ENCODE measurements at places on chromosomes 6 and 20.

DNA sequence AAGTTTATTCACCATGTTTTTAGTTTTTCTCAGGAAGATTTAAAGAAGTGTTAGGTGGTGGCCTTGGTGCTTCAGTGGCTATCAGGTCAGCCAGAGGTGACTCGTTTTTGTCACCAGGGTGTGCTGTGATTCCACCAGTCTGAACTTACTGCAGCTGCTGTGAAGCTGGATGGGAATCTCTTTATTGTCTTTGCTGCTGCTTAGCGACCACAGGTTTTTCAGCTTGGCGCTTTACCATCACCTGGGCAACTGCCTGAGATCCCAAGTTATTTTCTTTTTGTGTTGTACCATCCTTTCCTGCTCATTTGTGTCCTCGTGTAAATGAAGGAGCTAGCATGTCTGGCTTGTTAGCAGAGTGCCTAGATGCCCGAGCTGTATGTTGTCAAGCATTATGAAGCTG lies 146.9 kb downstream of the MACROD2 start:
- no peak for DNase-seq

DNA sequence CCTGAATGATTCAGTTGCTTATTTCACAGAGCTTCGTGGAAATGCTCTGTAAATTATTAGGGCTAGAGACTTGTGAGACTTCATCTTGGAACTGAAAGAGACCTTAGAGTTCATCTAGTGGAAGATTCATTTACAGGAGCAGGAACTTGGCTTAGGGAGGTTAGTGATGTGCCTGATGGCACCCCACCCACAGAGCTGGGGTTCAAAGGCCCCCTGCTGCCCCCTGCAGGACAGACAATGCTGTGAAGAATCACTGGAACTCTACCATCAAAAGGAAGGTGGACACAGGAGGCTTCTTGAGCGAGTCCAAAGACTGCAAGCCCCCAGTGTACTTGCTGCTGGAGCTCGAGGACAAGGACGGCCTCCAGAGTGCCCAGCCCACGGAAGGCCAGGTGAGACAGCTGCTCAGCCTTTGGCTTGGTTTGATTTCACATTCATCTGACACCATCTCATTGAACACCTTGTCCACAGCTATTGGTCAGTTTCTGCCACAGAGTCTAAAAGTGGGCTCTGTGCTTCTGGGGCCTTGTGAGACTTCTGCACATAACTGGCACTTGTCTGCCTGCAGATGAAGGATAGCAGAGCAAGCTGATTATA lies 25.1 kb downstream of the MYBL2 start:
- peak; percentile 6 for DNase-seq

DNA sequence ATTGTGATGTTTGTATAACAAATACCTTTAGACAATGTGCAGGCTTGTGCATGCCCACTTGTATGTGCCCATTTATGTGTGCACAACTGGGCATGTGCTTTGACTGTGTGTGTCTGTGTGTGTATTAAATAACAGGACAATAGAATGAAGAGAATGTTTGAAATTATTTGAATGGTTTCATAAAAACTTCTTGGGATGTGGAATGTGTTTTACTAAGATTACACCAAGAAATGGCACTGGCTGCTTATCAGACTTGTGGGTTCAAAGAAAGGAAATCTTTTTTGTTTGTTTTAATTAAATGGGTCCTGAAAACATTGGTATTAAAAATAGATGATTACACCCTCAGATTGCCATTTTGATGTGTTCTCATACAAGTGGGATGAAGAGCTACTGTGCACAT lies 191.6 kb upstream of the CCN2 start:
- no peak for DNase-seq

DNA sequence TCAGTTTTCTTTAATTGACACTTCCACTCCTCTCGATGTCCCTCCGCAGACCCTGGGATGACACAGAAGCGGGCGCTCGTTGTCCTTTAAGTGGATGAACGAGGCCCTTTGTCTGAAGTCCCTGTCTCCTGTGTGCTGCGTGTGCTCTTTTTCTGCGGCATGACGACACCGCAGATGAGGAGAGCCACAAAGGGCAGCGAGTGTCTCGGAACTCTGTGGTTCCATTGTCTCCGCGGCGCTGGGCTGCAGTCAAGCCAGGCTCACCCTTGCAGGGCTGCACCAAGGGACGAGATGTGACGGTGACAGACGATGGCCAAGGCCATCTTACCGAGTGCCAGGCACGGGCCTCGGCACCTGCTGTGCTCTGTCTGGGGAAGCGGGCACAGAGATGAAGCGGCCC lies 10.6 kb downstream of the PRR18 start:
- no peak for DNase-seq

- DNase-seq, result no peak
These were observed at the start of gene SMLR1 for GRCh38 chr6:130827247-130828149. Gene SMLR1 (plus strand): TSS chr6:130827406. CDS start chr6:130827414, 8 bp downstream.

- DNase-seq, result no peak
These were observed 13.9 kb upstream of the PPP1R3G start for GRCh38 chr6:5071216-5071615.

GRCh38 chr6:25224242-25224641 lies 54.9 kb upstream of the CARMIL1 start:
- DNase-seq, result no peak

DNA sequence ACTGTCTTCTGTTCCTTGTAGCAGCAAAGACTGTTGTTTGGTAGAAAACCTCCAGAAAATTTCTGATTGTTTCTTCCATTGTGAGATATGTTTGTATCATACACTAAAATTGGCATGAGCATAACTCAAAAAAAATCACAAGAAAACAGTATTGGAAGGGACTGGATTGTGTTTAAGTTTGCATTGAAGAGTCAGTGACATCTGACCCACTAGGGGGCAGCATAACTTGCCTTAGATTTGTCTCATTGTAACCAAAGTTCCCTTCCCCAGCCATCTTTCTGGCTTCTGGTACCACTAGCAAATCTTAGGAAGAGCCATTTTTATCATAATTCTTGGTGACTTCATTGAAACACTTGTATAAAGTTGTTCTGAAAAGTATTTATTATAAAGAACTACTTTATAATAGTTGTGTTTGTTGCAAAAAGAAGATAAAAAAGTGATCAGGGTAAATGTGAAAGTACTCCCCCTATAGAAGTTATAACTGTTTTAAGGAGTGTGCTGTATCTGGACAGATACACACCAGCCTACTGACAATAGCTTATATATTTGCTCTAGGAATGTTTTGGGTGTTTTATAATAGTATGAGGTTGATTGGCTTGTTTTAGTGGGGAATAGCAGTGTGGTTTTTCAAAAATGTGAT lies 7.7 kb downstream of the CSTF1 start:
- DNase-seq, result no peak

DNA sequence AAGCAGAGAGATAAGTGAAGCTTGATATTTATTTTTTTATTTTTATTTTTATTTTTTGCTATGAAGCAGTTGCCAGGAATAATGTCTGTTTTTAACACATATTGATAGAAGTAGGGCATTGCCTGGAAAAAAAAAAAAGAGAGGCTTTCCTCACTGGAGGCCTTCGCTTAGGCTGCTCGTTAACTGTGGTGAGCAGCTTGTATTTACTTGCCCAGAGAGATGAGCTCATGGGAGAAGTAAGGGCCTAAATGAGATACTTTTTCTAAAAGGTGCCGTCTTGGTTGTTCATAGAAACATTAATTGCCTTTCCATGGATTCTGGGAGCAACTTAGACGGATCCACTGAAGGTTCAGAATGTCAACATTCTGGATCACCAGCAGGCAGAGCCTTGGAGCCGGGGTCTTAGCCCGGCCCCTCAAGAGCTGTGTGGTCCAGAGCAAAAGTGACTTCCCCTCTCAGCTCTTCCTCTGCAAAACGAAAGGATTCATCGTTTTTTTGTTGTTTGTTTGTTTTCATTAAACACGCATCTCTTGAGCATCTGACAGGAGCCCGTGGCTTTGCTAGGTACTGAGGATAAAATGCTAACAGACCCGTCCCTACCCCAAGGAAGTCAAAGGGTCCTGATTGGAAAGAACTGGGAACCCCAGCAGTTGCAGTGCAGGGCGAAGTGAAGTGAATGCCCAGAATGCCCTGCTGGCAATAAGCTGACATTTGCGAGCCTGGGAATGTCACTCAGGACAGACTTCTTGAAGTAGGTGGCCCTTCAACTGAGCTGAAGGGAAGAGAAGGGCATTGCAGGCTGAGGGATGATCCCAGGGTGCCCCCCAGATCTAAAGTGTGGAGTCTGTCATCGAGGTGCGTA lies 138.5 kb downstream of the ZDHHC14 start:
- no peak for DNase-seq

DNA sequence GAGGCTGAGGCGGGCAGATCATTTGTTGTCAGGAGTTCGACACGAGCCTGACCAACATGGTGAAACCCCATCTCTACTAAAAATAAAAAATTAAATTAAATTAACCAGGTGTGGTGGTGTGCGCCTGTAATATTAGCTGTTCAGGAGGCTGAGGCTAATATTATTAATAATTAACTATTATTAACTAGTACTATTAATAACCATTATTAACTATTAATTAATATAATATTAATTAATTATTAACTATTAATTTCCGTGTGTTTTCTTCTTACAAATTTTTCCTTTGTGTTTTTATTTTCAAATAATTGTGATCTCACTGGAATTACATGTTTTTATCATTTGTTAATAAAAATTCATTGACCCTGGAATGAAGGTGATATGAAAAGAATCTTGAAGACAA lies 557.4 kb upstream of the ADGRB3 start:
- no peak for DNase-seq

DNA sequence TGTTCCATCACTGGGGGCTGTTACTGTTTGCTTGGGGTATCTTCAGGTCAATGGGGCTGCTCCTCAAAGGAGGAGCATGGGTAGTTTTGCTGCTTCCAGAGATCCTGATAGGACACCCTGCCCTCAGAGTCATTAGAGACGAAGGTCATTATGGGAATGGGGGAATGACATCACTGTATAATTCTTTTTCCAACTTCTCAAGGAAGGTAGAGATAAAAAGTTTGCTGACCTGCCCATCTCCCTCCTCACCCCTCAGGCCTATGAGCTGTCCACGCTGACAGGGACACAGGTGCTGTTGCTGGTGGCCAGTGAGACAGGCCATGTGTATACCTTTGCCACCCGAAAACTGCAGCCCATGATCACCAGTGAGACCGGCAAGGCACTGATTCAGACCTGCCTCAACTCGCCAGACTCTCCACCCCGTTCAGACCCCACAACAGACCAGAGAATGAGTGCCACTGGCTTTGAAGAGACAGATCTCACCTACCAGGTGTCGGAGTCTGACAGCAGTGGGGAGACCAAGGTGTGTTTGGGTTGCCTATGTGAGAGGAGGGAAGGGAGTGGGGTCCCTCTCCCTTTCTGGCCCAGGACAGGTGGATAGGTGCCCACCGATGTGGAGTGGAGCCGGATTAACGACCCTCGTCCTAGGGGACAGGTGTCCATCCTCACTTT lies 2.7 kb downstream of the SRF start:
- no peak for DNase-seq

GRCh38 chr6:79536585-79536953 lies 661 bp downstream of the LCA5 start:
- no peak for DNase-seq

- DNase-seq, result no peak
These were observed 237.2 kb upstream of the PRND start for GRCh38 chr20:4484379-4484997.

- DNase-seq, result no peak
These were observed 119.6 kb downstream of the CDH4 start for GRCh38 chr20:61371501-61372136.

DNA sequence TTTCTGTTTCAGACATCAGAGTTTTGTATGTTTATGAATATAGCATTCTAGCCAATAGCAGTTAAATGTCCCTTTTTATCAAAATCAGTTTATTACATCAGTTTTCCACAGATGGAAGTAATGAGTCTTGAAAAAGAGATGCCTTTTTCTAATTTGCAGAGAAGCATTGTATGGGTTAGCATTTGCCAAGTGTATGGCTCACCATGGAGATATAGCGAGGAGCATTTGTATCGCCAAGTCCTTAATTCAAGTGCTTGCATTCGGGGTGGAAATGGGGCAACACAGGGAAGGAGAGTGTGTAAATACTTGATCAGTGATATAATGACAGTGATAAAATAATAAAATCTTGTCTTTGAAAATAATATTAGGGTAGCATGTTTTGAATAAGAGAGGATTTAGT lies 42.9 kb downstream of the TXLNB start:
- DNase-seq, result no peak

GRCh38 chr6:4973982-4974745 lies 29.7 kb downstream of the RPP40 start:
- no peak for DNase-seq

GRCh38 chr6:6875818-6876470 lies 231.8 kb upstream of the RREB1 start:
- DNase-seq, result no peak

GRCh38 chr6:10613077-10613476 lies 81.3 kb downstream of the C6orf52 start:
- no peak for DNase-seq

GRCh38 chr20:44615876-44616603 lies 33.7 kb downstream of the PKIG start:
- DNase-seq, result no peak

GRCh38 chr20:39698752-39699151 lies 736.6 kb downstream of the DHX35 start:
- no peak for DNase-seq

DNA sequence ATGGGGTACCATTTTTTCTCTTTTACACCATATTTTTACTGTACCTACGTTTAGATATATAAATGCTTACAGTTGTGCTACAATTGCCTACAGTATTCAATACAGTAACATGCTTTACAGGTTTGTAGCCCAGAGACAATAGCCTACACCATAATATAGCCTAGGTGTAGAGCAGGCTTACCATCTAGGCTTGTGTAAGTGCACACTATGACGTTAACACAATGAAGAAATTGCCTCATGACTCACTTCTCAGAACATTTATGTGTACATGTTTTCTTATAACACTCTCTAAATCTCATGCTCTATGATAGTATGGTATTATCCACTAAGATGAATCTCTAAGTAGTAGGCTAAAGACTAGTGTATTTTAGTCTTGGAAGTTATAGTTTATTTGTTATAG lies 13.5 kb downstream of the GPR63 start:
- DNase-seq, result no peak

- DNase-seq, result no peak
These were observed 211.6 kb upstream of the ZNF184 start for GRCh38 chr6:27684264-27685211.

DNA sequence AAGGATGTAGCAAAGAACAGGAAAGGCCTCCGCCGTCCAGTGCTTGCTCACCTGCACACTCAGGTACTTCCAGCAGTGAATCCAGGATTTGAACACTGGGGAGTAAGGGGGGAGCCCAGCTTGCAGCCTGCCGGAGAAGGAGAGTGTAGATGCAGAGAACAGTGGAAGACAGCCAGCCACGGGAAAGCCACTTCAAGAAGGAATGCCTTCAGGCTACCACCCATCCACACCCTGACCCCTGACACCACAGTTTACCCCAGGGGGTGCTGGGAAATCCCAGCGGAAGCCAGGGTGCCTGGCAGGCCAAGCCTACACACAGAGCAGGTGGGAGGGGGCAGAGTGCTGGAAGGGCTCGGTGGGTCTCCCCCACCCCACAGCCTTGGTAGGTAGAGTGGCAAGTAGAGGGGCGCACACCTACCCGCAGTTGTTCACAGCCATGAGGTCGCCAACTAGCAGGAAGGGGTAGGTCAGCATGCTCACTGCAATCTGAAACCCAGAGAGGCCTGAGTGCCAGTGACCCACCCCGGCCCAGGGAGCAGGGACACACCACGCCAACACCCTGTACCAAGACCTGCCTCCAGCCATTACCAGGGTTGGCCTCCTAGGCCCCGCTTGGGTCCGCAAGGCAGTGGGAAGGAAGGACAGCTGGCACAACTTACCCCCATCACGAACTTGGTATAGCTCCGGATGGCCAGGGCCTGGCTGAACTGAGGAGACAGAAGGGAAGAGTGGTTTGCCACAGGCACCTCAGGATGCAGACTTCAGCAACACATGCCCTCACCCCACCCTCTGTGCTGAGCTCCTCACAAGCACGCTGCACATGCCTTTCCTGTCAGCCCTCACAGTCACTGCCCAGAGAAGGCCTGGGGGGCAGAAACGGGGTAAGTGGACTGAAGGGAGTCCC lies 15.7 kb downstream of the PI16 start:
- no peak for DNase-seq

Data from activated CD8-positive, alpha-beta memory T cell treated with anti-CD3 and anti-CD28 coated beads for 4 hours (primary cell).